H9 (cell line): ENCODE measurements at places on chromosomes 6 and 20. TPM values are rescaled to one million over a fixed set of nuclear protein-coding genes. Genes with fewer than 3 reads are reported as not detected.
A peak's percentile ranks its signal among the peaks of the same experiment; 100 is the strongest.

- peak; percentile 64 for DNase-seq
These were observed 19.0 kb upstream of the UTRN start for GRCh38 chr6:144266091-144266649.

- no peak for DNase-seq
These were observed 231.0 kb upstream of the GMDS start for GRCh38 chr6:2476376-2476775.

DNA sequence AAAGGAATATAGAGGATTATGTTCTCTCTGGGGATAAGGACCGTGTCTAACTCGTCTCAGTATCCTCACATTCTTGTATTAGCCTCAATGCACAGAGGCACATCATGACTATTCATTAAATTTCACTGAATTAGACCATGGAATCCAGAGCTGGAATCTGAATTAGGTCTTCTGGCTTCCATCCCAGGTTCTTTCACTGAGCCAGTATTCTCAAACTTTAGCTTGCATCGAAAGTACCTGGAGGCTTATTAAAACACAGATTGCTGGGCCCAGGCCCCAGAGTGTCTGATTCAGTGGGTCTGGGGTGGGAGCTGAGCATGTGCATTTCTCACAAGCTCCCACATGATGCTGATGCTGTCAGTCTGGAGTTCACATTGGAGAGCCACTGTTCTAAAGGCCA is 142.0 kb downstream of the UST start:
- no peak for DNase-seq

GRCh38 chr6:72418495-72418894 is 203.4 kb upstream of the KCNQ5 start:
- no peak for DNase-seq

GRCh38 chr6:161498359-161498758 is 224.5 kb upstream of the AGPAT4 start:
- peak; percentile 88 for DNase-seq

- DNase-seq, result no peak
These were observed 37.1 kb upstream of the TFAP2A start for GRCh38 chr6:10451828-10452509.

DNA sequence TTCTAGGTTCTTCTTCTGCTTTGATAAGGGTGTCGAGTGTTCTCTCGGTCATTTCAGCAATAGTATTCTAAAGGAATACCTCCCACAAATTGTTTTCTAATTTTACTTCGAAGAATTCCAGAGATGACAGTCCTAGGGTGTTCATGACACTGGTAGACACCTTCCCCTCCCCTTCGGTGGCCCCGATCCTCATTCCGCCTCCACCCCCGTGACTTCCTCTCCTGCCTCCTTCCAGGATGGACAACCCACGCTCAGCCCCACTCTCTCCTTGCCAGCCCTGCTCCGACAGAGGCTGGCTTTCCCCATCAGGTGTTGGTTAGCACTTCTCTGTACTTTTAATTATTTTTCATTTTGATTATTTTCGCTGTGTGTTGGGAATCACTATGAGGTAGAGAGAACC is 254.8 kb upstream of the QKI start:
- DNase-seq, result no peak

DNA sequence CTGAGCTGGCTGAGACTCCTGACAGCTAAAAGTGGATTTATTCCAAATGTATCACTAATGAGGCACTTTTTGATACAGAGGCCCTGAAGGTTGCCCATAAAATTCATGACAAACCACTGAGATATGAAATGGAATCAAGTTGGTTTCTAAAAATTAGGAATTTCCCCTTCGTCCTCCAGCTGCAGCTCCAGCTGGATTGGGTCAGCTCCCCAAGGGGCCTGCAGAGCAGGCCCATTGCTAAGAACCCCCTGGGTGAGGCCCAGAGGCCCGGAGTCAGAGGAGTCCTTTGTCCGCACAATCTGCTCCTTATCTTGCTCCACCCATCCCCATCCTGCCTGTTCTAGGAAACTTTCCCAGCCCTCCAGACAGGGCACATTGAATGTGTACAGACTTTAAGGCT is 163.5 kb upstream of the TOP1 start:
- no peak for DNase-seq

GRCh38 chr6:167799033-167799821 is 27.5 kb upstream of the AFDN start:
- no peak for DNase-seq

GRCh38 chr6:35589201-35589739 is 76.6 kb upstream of the TULP1 start:
- no peak for DNase-seq

DNA sequence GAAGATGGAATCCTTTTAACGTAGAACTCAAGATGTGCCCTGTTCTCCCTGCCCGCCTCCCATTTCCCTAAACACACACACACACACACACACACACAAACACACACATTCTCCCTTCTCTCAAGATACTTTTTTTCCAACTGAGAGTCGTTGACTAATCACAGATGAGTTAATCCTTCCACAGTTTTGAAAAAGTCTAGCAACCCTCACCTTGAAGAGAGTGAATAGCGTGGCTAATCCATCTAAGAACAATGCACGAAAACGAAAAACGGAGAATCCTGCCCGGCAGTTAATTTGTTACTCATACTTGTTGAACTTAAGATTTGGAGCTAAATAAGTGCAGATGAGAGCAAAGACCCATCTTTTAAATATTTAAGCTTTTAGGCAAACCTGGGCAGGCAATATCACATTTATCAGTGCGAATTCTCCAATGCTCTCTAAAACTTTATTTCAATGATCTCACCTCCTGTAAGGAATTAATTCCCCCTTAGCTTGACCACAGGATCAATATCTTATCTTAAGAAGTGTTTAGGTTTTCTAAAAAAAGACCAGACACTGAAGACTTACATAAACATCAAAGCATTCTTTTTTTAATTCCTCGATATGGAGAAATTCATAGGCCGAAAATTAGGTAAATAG is 1.1 kb downstream of the AGPAT4 start:
- no peak for DNase-seq

- no peak for DNase-seq
These were observed 465.8 kb downstream of the FRK start for GRCh38 chr6:115594891-115595290.

GRCh38 chr6:84361372-84362192 is 134.1 kb upstream of the CEP162 start:
- no peak for DNase-seq

DNA sequence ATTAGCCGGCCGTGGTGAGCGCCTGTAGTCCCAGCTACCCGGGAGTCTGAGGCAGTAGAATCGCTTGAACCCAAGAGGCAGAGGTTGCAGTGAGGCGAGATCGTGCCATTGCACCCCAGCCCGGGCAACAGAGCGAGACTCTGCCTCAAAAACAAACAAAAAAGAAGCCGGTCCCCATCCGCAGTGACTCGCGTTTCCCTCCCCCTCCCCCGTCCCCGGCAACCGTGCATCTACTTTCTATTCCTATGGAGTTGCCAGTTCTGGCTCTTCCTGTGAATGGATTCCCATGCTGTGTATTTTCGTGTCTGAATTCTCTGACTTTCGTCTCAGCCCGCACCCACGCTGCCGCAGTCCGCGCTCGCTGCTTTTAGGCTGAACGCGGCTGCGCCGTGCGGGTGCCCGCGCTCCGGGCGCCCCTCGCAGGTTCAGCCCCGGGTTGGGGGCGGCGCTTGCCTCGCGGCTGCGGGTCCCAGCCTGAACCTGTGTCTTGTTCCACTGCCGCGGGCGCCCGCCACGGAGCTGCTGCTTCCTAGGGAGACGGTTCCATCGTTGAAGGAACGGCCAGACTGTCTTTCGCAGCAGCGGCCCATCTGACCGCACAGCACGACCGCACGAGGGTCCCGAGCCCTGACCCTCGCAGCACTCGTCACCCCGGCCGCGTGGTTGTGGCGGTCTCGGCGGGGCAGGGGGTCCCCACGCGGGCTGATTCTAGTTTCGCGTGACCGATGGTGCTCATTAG is 1.1 kb upstream of the MRGBP start:
- DNase-seq, result peak; percentile 65

DNA sequence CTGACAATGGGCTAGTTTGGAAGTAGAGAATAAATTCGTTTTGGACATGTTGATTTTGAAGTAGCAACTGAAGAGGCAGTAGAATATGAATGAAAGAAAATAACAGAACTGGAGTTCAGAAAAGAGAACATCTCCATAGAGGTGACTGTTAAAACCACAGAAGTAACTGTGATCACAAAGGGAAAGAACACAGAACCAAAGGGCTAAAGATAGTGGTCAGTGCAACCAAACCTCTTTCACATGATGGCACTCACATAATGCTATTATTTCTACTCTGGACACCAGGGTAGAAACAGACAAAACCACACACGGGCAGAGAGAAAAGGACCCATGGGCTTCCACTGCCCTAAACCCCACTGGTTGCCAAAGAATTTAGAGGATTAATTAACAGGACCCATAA is 58.5 kb downstream of the CDK19 start:
- no peak for DNase-seq

- DNase-seq, result no peak
These were observed 497.9 kb upstream of the JARID2 start for GRCh38 chr6:14747881-14748520.

GRCh38 chr20:59331721-59332329 is 31.4 kb downstream of the EDN3 start:
- no peak for DNase-seq

DNA sequence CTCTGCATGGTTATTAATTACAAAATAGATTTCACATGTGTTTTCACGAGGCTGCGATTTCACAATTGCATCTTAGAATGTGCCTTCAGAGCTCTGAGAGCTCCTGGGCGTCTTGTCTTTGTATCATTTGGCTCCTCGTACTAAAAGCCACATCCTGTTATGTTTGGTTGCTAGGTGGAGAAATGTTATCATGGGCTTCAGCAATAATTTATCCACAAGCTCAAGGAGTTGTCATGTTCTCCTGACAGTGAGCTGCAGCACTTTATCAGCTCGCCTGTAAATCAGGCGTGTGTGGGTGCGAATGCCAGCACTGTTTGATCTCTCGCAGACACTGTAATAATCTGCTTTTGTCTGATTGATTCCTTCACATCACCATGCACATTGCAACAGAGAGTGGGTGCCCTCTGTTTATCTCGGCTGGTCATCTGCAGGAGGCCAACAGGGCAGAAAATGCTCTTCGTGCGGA is 218.6 kb upstream of the ZFP64 start:
- no peak for DNase-seq

DNA sequence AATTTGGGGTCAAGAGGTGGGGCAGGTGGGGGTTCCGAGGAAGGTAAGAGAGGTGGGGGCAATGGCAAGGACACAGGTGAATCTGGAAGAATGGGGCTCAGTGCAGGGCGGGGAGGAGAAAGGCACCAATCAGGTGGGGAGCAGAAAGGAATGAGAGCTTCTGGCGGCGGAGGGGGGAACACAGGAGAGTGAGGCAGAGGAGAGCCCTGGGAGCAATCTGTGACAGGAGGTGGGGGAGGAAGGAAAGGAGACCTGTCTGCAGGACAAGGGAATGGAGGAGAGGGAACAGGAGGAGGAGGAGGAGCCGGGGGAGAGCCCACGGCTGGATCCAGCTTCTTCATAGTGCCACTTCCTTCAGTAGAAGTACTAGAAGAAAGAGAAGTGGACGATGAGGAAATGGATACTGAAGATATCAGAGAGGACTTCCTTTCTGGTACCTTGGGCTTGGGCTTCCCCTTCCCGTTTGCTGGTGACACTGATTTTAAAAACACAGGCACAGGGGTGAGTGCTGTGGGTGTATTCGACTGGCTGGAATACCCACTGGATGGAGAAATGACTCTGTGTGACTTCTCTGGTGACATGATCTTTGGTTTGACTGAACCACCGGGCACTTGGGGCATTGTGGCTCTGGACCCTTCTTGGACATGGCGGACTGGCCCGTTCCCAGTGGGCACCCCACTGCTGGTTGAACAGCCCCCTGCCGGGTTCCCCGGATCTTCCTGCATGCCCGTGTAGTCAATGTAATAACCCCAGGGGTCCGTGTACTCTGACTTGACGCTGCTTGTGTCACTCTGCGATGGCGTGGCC is 27.4 kb downstream of the HEBP2 start:
- DNase-seq, result no peak

- DNase-seq, result no peak
These were observed 116.5 kb upstream of the BMP2 start for GRCh38 chr20:6651016-6651415.

DNA sequence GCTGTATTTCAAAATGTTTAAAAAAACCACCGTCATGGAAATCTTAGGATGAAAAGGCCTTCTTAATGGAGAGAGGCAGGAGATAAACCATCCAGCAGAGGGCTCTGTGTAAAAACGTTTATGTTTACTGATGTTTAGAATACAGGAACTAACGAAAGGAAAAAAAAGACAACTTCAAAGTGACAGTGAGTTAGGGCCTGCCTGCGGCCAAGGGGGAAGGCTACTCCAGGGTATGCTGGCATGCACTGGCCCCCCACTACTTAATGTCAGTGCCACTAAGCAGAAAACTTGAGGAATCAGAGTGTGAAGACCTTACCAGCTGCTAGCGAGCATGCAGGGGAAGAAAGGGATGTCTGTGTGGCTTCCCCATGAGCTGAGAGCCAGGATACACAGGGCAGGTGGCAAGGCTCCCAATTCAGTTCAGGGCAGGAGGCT is 47.7 kb downstream of the AKAP7 start:
- DNase-seq, result peak; percentile 49

DNA sequence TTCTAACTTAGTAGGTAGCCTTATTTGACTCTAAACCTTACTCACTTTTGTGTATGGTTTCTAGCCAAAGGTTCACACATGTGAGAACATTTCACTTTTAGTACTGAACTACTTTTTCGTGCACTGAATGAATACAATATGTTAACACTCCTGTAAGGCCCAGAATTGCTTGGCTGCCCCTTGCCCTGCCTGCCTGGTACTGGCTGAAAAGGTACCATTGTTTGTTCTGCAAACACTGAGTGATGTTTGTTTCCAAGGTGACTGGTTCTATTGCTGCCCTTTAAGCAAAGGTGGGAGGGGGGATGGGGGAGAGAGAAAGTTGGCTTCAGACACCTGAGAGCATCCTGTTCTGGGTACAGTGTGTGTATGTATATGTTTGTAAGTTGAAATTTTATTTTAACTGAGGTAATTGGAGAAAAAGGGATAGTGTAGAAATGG is 31.2 kb downstream of the RREB1 start:
- DNase-seq, result peak; percentile 64

- no peak for DNase-seq
These were observed 201.8 kb downstream of the GRIK2 start for GRCh38 chr6:101595276-101595675.

GRCh38 chr6:65182681-65183080 is 524.3 kb downstream of the EYS start:
- DNase-seq, result no peak

MUCL3 gene
- total RNA-seq, result 0.15 and 0.20 TPM in 2 replicates

ARMH2 gene
- not detected in 2 replicates for total RNA-seq

TGM3 gene
- total RNA-seq, result not detected in 2 replicates

SAMD5 gene
- total RNA-seq, result 0.04 and 0.29 TPM in 2 replicates

SIRPD gene
- not detected in 2 replicates for total RNA-seq

PI3 gene
- total RNA-seq, result not detected in 2 replicates

ANKRD6 gene
- 5.4 and 5.6 TPM in 2 replicates for total RNA-seq

TREML2 gene
- total RNA-seq, result 0.07 TPM in 2 replicates

CLVS2 gene
- total RNA-seq, result 0.15 and 0.26 TPM in 2 replicates

GPX5 gene
- total RNA-seq, result not detected in 2 replicates
